ENCODE measurements at places on chromosomes 2 and 18.

- no peak for DNase-seq
These were observed 102.3 kb downstream of the ZFP36L2 start for GRCh38 chr2:43123981-43124686.

- DNase-seq, result no peak
These were observed 21.2 kb downstream of the CLUL1 start for GRCh38 chr18:617970-618504.

DNA sequence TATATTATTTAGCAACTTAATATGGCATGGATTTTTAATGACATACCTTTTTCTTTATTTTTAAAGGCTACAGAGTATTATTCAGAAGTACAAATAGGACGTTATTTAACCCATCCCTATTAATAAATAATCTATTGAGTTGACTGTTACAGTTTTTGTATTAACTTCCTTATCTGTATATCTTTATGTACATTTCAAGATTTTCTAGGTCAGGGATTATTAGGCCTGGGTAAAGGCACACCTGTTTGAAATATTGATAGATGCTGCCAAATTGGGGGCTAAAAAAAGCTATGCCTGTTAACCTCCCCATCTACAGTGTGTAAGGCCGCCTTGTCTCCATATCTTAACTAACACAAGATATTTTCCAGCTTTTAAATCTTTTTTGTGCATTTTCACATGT is 6.6 kb downstream of the NPAS2 start:
- no peak for DNase-seq

GRCh38 chr18:79332646-79333045 is 63.1 kb upstream of the NFATC1 start:
- DNase-seq, result peak; percentile 75

GRCh38 chr2:33071591-33071990 is 124.8 kb downstream of the LTBP1 start:
- no peak for DNase-seq

DNA sequence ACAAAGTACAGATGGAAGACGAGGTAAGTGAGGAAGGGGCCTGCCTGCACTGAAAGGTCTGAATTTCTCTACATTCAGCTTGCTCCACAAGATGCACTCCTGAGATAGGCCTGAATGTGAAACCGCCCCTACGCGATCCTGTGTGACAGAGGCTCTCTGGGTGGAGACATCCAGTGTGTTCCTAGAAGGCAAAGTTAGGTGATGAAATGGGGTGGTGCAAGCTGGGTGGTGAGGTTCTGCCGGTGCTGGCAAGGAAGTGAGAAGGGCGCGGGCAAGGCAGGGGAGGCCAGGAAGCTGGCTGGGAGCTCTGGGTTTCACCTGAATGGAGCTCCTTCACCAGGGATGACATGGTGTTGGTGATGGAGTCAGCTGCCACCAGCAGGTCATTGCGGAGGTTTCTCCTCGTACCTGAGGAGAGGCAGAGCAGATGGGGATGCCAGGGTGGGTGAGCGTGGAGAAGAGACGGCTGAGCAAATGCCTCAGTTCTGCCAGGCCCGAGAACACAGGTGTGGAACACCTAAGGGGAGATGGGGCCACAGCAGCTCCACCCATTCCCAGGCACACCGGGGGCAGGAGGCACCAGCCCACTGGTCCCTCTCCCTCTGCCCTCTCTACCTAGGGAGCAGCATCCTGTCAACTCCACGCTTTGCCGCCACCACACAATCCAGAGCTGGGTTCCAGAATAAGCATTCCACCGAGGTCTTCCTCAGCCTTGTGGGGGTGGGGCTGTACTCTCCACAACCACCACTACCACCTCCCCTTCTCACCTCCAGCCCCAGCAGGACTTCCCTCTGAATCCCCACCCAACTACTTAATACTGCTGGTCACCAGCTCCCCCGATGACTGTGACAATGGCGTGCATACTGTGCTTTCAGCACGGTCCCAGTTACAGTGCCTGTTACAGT is 45.5 kb upstream of the DNMT3A start:
- no peak for DNase-seq

- peak; percentile 90 for DNase-seq
These were observed 59.0 kb upstream of the ZNF532 start for GRCh38 chr18:58805467-58806187.

DNA sequence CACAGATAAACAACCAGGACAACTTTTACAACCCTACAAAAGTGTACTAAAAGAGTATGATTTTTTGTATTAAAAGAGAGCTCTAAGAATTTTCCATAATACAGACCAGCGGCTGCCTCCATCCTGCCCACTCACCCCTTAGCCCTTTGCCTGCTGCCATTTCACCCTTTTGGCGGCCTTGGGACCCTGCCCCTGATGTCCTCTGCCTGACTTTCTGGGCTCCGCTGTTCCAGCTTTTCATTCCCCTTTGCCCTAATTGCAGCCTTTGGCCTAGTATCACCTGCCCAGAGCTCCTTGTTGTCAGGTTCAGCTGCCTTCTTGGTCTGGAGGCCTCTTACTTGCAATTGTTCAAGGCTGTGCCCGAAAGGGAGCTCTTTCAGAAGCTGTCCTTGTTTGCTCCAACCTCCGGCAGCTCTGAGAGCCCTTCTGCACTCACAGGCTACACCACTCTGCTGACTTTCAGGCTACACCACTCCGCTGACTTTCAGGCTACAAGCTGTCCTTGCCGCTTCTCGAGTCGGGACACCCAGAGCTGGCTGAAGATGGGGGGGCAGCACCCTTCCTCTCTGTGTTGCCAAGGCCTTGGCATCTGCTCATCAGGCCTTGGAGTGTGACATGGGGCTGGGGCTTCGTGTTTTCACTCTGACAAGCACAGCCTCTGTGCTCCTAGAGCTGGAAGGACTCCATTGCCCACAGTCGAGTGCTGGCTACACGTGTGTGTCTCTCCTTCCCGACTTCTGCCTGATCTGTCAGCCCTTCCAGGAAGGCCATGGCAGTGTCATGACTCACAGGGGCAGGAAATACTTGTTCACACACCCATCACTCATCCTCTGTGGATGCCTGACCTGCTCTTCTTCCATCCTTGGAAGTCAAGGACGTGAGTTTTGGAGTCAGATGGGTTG is 43.1 kb upstream of the HDAC4 start:
- DNase-seq, result no peak

DNA sequence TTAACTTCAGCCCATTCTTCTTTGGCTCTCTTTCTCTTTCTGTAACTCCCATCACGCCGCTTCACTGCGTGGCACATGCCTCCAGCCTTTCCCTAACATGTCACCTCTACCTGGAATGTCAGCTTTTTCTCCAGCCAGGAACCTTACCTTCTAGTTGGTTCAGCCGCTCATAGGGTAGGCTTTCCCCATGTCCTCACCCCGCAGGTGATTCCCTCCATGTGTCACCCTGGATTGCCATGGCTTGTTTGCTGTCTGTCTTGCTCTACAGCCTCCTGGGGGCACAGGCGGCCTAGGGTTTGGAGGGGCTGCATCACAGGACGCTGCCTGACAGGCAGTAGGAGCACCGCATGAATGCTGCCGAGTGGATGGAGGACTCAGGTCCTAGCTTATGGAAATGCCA is 39.2 kb downstream of the ARHGEF4 start:
- DNase-seq, result no peak

GRCh38 chr2:68756178-68756577 is 21.6 kb downstream of the ARHGAP25 start:
- no peak for DNase-seq

GRCh38 chr18:60391571-60392226 is 19.1 kb upstream of the MC4R start:
- no peak for DNase-seq

DNA sequence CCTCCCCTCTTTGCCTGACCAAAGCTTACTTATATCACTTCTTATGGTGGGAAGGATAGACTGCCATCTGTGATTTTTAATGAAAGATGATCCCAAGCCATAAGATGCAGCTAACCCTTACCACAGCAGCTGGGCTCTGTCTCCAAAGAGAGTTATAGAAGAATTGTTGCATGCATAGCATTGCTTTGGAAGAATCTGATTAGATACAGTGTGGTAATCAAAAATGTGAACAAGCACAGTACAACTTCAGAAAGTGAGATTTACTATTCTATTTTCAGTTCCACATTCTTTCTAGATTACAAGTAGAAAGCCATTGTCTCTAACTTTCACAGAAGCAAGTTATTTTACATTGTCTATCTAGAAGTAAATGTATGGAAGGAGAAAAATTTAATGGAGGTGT is 129.0 kb upstream of the ACVR2A start:
- no peak for DNase-seq

- DNase-seq, result no peak
These were observed 225.4 kb upstream of the ID2 start for GRCh38 chr2:8456151-8457091.

GRCh38 chr2:42457011-42457410 is 36.8 kb downstream of the KCNG3 start:
- no peak for DNase-seq

- no peak for DNase-seq
These were observed 106.5 kb downstream of the SEPTIN10 start for GRCh38 chr2:109507217-109507616.

DNA sequence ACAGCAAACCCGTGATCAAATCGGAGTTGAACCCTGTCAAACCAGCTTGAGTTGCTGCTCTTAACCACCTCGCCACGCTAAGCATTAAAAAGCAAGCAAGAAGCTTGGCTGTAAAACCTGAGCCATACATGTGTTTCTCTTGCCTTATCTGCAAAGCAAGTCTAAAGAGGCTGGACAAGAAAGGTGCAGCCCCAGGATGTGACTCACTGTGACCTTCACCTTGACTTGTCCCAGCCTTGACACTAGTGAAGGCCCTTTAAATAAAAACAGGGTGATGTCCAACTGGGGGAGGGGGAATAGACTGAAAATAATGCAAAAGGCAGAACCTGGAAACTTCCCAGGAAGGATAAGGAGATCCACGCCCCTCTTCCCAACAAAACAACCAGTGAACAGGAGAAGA is 127.6 kb upstream of the NPAS2 start:
- no peak for DNase-seq

GRCh38 chr2:239294571-239295054 is 106.2 kb downstream of the HDAC4 start:
- DNase-seq, result no peak

DNA sequence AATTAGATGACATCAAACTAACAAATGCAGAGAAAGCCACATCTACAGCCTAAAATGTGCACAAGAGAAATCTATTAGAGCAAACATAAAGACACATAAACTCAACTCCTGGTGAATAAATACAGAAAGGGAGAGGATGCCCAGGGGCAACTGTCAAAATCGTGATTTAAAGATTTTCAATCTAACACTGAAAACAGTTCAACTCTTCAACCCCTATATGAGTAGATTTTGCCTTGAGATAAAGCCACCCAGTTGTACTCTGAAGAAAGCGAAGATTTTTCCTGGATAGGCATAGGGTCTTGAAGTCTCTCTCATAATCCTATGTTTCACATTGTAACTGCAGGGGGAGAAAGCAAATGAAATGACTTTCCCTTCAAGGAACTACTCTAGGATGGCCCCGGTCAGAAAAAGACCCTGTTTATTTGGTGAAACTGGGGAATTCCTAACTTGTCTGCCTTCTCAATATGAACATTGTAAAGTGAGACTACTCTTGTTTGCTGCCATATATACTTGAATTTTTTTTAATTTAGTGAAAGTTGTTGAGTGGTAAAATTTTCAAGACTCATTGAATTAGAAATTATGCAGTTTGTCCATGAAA is 226.7 kb downstream of the ERBB4 start:
- no peak for DNase-seq

- DNase-seq, result no peak
These were observed 696.7 kb upstream of the SOX11 start for GRCh38 chr2:4995466-4995865.

DNA sequence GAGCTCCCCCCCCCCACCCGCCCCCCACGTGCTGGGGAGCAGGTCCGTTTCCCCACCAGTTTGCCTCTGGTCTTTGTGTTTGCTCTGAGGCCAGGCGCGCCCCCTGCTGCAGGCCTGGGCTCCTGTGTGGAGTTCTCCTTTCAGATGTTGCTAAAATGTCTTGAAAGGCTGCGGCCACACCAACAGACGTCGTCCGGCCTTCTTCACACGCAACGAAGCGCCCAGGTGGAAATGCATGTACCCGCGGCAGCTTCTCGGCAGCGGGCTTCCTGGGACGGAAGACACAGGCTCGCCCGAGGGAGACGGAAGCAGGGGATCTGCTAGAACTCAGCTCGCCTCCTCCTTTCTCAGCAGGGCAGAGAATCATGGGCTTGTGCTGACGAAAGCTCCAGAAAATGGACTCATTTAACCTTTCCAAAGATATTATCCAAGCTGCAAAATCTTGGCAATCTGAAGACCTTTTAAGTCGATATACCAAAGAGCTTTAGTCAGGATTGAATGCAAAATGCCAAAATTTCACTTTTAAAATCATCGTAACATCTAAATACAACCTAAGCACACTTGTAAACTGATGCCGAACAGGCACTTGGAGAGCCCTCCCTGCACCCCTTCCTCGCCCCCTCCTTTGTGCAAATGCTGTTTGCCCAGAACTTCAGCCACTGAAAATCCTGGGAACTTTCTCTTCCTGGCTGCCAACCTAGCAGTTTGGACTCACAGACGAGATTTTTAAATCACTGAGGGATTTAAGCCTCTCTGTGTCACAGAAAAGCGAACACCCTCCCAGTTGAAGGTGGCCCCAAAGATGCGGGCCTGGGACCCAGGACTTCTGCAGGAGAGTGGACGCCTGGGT is 125.5 kb upstream of the ZNF516 start:
- peak; percentile 51 for DNase-seq

- no peak for DNase-seq
These were observed 115.1 kb upstream of the ZBTB14 start for GRCh38 chr18:5410582-5410981.

DNA sequence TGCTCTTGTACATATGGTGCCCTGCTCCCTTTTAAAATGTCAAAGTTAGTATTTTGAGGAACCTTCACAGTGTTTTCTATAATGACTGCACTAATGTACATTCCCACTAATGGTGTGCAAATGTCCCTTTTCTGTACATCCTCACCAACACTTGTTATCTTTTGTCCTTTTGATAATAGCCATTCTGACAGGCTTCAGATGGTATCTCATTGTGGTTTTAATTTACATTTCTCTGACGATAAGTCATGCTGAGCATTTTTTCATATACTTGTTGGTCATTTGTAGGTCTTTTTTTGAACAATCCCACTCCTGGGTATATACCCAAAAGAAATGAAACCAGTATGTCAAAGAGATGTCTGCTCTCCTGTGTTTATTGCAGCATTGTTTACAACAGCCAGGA is 268.3 kb downstream of the FBXO15 start:
- no peak for DNase-seq

- DNase-seq, result no peak
These were observed 35.9 kb downstream of the CAMKMT start for GRCh38 chr2:44397447-44398175.

- no peak for DNase-seq
These were observed 93.3 kb downstream of the ALPK2 start for GRCh38 chr18:58535340-58536201.

- DNase-seq, result no peak
These were observed 683.0 kb downstream of the DSC3 start for GRCh38 chr18:30359521-30359920.

GRCh38 chr2:72183466-72183865 is 35.8 kb upstream of the CYP26B1 start:
- no peak for DNase-seq

GRCh38 chr18:44744161-44745121 is 63.8 kb downstream of the SETBP1 start:
- DNase-seq, result no peak

GRCh38 chr2:64145714-64146113 is 1.5 kb upstream of the PELI1 start:
- no peak for DNase-seq

All from NCI-H1417 treated with DMSO at 0.1 percent for 48 hours (cell line).